ENCODE measurements at places on chromosomes 3 and 15. TPM values are rescaled to one million over a fixed set of nuclear protein-coding genes. Genes with fewer than 3 reads are reported as not detected.
A peak's percentile ranks its signal among the peaks of the same experiment; 100 is the strongest.

CELSR3 gene
- total RNA-seq, result 1.3 TPM

IRAK2 gene
- total RNA-seq, result 7.2 TPM

MYH15 gene
- total RNA-seq, result not detected

CADM2 gene
- total RNA-seq, result 2.3 TPM

SNX33 gene
- 42.7 TPM for total RNA-seq

DNA sequence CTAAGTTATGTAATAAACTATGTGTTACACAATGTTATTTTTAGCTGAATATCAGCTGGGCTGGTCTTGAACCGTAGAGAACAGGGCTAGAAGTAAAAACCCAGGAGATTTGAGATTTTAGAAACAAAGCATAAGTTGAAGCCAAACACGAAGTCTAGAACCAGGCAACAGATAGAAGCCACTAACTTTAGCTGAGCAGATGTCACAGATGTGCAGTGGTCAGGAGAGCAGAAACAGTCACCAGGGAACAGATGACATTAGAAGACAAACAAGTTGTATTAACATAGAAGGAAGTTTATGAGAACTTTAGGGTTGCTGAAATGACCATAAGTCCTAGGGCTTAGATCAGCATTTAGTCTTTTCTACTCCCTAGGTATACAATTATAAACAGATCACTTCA is 731.0 kb downstream of the ZNF385D start:
- no peaks in the 10 kb centered on the region for H3K4me1 ChIP-seq
- H3K27me3 ChIP-seq, result no peaks in the 10 kb centered on the region
- no peak overlapping the region for H3K27ac ChIP-seq
- H3K36me3 ChIP-seq, result no peaks in the 10 kb centered on the region
- H3K4me3 ChIP-seq, result no peak overlapping the region

GRCh38 chr3:52857133-52857532 is 22.3 kb upstream of the MUSTN1 start:
- DNase-seq, result no peak
- no peak overlapping the region for H3K27ac ChIP-seq
- no peaks in the 10 kb centered on the region for H3K27me3 ChIP-seq
- H3K4me3 ChIP-seq, result no peak overlapping the region
- H3K36me3 ChIP-seq, result no peaks in the 10 kb centered on the region

DNA sequence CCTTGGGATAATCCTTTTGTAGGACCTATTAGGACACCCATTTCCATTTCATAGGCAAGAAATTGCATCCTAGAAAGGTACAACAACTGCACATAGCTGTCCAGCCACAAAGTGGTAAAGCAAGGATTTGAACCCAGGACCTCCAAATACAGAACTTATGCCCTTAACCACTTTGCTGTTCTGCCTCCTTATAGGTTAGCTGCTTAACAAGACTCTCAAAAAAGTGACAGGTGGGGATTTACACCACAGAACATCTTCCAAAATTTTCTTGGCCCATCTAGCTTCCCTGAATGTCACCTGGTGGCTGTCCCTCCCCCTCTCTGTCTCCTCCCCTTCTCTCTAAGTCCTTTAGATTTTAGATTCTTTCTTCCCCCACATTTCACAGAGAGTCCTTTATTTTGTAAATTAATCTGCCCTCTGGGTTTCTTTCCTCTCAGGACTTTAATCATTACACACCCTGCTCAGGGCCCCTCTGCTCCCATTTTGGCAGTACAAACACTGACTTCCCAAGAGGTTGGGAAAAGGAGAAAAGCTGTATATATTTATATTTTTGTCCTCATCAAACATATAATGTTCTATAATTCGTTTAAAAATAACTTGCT is 120.6 kb downstream of the CPNE4 start:
- H3K27ac ChIP-seq, result no peak overlapping the region
- H3K4me1 ChIP-seq, result no peaks in the 10 kb centered on the region
- no peaks in the 10 kb centered on the region for H3K27me3 ChIP-seq
- no peaks in the 10 kb centered on the region for H3K36me3 ChIP-seq
- no peak overlapping the region for H3K4me3 ChIP-seq

GRCh38 chr3:141875893-141876380 is 506 bp upstream of the ATP1B3 start:
- no peak for DNase-seq
- H3K36me3 ChIP-seq, result no peaks in the 10 kb centered on the region
- no peaks in the 10 kb centered on the region for H3K4me1 ChIP-seq
- peak overlapping the region; percentile 87 for H3K4me3 ChIP-seq
- H3K27me3 ChIP-seq, result no peaks in the 10 kb centered on the region

- H3K27me3 ChIP-seq, result no peaks in the 10 kb centered on the region
- no peak for DNase-seq
- H3K4me3 ChIP-seq, result no peak overlapping the region
- H3K27ac ChIP-seq, result no peak overlapping the region
Measured at GRCh38 chr3:106711650-106712049, 665.6 kb upstream of the CCDC54 start.

DNA sequence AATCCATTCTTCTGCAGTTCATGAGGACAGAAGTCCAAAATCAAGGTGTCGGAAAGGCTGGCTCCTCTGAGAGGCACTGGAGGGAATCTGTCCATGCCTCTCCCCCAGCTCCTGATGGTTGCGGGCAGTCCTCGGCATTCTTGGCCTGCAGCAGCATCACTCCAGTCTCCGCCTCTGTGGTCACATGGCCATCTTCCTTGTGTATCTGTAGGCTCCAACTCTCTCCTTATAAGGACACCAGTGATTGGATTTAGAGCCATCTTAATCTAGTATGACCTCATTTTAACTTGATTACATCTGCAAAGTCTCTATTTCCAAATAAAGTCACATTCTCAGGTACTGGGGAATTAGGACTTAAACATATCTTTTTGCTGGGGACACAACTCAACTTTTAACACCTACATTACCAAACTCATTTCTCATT is 56.0 kb upstream of the FLNB start:
- H3K4me3 ChIP-seq, result no peak overlapping the region
- H3K4me1 ChIP-seq, result peaks cover 4% of the 10 kb centered on the region
- no peaks in the 10 kb centered on the region for H3K27me3 ChIP-seq
- peak overlapping the region; percentile 85 for H3K27ac ChIP-seq

- H3K4me3 ChIP-seq, result no peak overlapping the region
- no peaks in the 10 kb centered on the region for H3K36me3 ChIP-seq
- H3K27ac ChIP-seq, result peak overlapping the region; percentile 11
- peak; percentile 19 for DNase-seq
- H3K4me1 ChIP-seq, result no peaks in the 10 kb centered on the region
- H3K27me3 ChIP-seq, result no peaks in the 10 kb centered on the region
Measured at GRCh38 chr3:151837057-151837456, 23.1 kb downstream of the AADAC start.

- no peaks in the 10 kb centered on the region for H3K4me1 ChIP-seq
- H3K4me3 ChIP-seq, result no peak overlapping the region
- no peaks in the 10 kb centered on the region for H3K36me3 ChIP-seq
- H3K27ac ChIP-seq, result no peak overlapping the region
Measured at GRCh38 chr15:91122296-91122695, 22.2 kb downstream of the SV2B start.

DNA sequence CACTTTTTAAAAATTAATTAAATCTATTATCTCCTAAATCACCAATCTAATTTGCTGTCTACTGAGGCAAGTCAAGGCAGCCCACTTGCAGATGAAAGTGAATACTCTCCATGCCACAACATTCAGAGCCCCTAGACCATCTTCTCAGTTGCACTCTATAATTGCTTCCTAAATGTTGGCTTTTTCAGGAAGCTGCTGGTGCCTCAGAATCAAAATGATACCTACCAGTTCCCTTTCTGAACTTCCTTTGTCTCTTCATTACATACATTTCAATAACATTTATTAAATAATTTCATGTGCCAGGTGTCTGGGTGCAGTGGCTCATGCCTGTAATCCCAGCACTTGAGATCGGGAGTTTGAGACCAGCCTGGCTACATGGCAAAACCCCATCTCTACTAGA is 124.1 kb downstream of the SERPINI1 start:
- H3K27ac ChIP-seq, result no peak overlapping the region
- no peak for DNase-seq
- H3K36me3 ChIP-seq, result no peaks in the 10 kb centered on the region
- no peaks in the 10 kb centered on the region for H3K27me3 ChIP-seq
- H3K4me3 ChIP-seq, result no peak overlapping the region
- H3K4me1 ChIP-seq, result no peaks in the 10 kb centered on the region

GRCh38 chr3:7657214-7658112 is 796.5 kb downstream of the GRM7 start:
- DNase-seq, result no peak
- no peak overlapping the region for H3K4me3 ChIP-seq
- no peaks in the 10 kb centered on the region for H3K4me1 ChIP-seq

- H3K4me3 ChIP-seq, result no peak overlapping the region
- H3K27ac ChIP-seq, result no peak overlapping the region
- no peaks in the 10 kb centered on the region for H3K27me3 ChIP-seq
- DNase-seq, result no peak
Measured at GRCh38 chr15:69012761-69013364, 1.6 kb upstream of the NOX5 start.

DNA sequence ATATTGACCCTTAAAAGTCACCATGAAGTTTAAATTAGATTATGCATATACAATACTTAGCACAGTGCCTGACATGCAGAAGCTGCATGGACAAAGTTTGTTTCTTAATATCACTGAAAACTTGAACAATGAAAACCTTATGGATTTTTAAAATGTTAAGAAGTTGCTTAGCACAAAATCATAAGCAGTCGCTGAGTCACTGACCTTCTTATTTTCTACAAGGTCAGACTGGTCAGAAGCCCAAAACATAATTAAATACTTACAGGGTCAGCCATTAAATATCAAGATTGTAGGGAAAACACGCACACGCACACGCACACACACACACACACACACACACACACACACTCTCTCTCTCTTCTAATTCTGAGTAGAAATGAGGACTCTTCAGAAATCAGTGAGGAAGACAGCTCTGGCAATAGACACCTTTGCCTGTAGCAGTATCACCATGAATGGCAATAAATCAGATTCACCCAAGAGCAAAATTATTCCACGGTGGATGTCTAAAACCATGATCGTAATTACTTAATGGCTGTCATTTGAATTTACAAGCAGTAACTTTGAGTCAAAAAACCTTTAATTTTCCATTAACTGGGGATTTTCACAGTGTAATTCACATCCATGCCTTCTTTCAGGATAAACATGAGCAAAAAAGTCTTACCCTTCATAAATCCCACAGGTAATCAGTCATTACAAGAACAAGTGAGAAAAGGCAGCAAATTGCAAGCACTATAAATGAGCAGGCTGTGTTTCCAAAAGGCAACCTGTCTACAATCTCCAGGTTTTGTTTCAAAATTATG is 147.5 kb downstream of the OSBPL10 start:
- no peak overlapping the region for H3K4me3 ChIP-seq
- H3K27me3 ChIP-seq, result no peaks in the 10 kb centered on the region
- DNase-seq, result no peak
- H3K4me1 ChIP-seq, result no peaks in the 10 kb centered on the region
- H3K36me3 ChIP-seq, result no peaks in the 10 kb centered on the region

GRCh38 chr3:12483410-12483809 is 870 bp upstream of the TSEN2 start:
- no peaks in the 10 kb centered on the region for H3K4me1 ChIP-seq
- H3K27ac ChIP-seq, result peak overlapping the region; percentile 91

All from breast epithelium (tissue), 4 donors.